ENCODE measurements at places on chromosomes 7 and 10.

DNA sequence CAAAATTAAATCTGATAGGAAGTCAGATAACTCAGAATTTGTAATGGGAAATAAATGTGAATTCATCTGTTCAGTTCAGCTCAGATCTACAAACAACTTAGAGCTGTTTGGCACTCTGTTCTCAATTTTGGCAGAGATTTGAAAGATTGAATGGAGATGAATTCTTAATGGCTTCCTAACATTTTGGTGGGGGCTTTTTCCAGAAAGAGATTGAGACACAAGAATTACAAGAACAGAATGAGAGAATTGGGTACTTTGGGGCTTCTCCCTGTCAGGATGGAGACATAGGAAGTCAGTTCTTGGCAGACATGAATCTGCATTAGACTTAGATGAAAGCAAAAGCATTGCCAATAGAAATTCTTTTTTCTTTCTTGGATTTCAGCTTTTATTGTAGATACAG lies 39.0 kb upstream of the PTPRZ1 start:
- DNase-seq = no peak

DNA sequence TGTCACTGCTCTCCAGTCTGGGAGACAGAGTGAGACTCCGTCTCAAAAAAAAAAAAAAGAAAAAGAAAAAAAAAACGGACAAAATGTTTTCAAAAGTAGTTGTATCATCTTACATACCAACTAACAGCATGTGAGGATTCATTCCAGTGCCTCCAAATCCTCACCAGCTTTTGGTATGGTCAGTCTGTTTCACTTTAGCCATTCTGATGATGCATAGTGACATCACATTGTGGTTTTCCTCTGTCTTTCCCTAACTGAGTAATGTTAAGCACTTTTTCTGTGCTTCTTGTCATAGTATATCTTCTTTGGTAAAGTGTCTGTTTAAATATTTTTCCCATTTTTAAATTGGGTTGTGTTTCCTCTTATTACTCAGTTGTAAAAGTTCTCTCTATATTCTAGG lies 251.4 kb upstream of the CTBP2 start:
- DNase-seq = no peak

DNA sequence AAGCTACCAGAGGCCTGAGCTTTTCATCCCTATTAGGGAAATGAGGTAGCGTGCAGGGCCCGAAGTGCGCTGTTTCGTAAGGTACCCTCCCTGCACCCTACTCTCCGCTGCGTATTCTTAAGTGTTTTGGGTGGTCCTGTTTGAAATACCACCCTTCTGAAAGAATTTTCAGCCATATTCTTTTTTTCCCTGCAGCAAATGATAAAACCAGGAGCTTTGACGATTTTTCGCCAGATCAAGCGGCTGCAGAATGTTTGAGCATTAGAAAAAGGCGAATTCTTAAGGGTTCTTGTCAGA lies 1.2 kb downstream of the RSBN1L start:
- DNase-seq = peak; percentile 46

GRCh38 chr7:50625360-50625759 lies 60.2 kb upstream of the DDC start:
- no peak for DNase-seq

GRCh38 chr7:85630904-85631600 lies 444.2 kb upstream of the SEMA3D start:
- peak; percentile 22 for DNase-seq

- DNase-seq = no peak
Observed at GRCh38 chr10:59177836-59178235, 1.4 kb downstream of the PHYHIPL start.

- no peak for DNase-seq
Observed at GRCh38 chr7:135510592-135511183, 786 bp upstream of the CNOT4 start.

GRCh38 chr7:130258494-130259078 lies 8.1 kb upstream of the CPA2 start:
- no peak for DNase-seq

GRCh38 chr7:18262058-18262457 lies 233.5 kb upstream of the HDAC9 start:
- DNase-seq = no peak

DNA sequence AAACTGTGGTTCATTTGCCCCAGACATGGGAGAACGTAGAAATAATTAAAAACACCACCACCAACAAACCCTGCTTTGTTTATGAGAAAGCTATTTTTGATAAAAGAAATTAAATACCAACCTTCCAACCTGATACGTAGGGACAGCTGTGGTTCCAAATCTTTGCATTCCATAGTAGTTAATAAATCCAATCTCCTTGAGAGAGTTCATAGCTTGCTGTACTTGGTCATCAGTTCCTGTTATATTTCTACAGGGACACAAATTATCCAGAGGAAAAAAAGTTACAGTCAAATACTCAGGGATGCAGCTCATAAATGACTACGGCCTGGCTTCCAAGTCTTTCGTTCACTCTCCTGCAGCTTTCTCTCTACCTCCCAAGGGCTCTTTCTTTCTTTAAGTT lies 41.1 kb downstream of the PUS7 start:
- DNase-seq = no peak

DNA sequence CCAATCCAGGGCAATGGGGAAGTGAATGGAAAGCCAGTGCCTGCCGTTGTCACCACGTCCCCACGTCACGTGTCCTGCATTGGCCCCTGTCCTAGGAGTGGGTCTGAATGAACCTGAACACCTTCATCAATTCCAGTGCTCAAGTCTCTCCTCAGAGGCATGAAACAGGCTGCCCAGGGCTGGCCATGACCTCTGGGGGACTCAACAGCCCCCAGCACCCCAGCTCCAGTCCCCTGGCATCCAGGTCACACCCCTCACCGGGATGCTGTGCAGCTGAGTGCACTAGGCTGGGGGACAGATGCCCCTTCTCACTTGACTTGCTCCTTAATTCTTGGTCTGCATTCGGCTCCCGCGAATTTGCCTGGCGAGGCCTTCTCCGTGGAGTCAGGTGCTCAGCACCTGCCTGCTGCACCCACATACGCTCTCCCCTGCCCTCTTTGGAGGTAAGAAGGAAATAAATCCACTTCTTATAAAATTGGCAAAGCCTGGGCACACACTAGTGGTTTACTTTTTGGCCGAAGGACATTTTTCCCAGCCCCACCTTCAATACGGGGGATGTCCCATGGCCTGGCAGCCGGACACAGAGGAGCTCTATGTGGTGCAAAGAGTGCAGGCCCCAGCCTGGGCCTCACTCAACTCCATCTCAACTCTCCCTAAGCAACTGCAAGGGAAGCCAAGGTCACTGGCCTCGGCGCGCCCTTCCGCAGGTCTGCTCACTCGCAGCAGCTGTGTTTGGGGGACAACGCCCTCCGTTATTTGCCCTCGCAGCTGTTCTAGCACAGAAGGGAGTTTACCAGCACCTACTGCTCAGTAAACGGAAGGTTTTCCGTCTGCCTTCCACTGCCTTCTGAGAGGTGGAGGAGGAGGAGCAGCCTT lies 77.6 kb upstream of the SHH start:
- no peak for DNase-seq

DNA sequence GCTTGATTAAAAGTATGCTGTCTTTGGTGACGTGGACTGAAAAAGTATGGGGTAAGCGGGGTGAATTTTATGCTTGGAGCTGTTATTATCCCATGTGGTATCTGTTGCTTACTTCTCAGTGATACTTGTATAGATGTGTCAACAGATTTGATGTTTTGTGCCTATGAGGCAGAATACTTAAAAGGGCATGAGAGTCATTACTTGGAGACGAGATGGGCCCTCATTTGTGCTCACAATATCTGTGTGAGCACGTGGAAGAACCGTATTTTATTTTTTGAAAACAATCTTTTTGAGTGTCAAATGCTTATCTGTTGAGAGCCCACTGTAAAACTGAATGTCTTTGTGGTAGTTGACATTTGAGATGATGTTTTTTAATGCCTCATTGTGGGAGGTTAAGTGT lies 281.9 kb downstream of the EXOC4 start:
- no peak for DNase-seq

GRCh38 chr7:137893143-137893742 lies 46.5 kb upstream of the DGKI start:
- no peak for DNase-seq

GRCh38 chr10:96921655-96922054 lies 89.6 kb downstream of the LCOR start:
- no peak for DNase-seq

DNA sequence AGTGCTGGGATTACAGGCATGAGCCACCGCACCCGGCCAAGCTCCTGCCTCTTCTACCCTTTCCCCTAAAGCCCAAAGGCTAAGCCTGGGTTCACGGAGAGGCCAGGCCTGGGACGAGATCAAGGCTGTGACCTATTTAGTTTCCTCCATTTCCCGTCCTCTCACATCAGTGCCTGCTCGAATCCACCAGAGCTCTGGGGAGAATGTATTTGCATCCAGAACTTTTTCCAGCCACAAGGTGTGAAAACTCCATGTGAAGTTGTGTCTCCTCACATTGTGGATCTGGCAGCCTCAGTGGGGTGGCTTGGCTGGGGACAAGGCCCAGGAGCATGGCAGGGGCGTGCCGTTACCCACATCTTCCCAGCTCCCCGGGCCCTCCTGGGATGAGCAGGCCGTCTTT lies 38.0 kb downstream of the SMKR1 start:
- DNase-seq = no peak

DNA sequence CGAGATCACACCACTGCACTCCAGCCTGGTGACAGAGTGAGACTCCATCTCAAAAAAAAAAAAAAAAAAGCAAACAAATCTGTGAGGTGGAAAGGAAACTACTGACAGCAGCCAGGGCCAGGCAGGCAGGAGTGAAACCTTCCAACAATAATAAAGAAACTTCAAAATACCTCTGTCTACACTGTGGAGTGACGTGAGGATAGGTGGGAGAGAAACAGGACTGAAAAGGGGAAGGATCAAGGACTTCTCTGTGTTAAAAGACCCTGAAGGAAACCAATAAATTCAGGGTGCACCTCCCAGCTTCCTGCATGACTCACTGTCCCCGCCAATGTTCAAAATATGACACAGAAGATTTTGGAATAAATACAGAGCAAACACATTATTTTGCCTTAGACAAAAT lies 82.9 kb downstream of the KIAA1549 start:
- no peak for DNase-seq

DNA sequence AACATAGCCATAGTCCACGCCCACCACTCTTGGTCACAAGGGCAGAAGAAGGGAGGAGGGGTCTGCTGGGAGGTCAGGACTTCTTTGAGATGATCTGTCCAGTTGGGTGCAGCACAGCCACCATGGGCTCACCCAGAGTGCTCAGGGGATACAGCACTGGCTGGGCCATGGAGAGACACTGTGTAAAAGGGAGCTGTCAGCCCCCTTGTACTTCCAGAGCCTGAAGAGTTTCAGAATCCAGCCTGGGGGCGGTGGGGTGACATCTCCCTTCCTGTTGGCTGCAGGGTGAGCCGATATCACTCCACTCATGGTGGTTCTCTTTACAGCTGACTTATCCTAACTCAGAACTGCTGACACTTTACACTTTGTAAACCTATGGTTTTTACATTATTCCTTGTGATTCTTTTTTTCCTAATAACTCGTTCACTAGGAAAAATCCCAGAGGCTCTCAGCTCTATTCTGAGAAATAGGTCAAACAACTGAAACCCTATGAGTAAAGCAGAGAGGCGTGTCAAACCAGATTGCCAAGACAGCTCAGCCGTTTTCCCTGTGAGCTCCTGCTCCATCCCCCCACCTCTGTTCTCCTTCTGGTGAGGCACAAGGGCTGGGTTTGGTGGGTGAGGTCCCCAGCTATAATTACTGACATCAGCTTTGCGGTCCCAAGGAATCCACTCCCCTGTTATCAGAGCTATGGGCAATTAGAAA lies 3.2 kb upstream of the MRPS24 start:
- peak; percentile 58 for DNase-seq

DNA sequence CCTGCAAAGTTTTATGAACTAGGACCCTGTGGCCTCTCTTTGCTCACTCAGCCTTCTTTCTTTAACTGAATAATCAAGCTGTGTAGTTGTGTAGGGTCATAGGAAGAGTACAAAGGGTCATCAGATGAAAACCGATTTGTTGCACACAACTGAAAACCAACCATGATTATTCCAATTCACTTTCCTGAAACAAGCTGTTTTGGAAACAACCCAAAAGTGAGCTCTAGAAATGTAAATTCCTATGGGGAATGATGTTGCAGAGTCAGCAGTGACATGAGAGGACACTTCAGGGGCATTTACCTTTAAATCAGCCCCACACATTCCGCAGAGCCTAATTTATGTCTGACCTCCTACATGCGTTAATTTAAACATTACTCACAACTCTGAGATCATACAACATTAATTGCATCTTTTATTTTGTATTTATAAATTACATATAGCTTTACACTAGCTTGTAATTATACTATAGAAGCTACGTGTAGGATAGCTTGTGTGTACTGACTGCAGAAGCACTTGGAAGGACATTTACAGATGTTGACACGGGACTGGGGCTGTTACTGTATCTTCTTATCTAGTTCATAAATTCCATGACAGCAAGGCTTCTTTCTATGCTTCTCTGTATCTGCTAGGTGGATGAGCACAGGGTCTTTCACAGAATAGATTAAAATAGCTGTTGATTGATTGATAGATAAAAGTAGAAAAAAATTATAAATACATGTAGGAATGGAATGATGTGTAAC lies 139.9 kb upstream of the AKR1E2 start:
- DNase-seq = no peak

DNA sequence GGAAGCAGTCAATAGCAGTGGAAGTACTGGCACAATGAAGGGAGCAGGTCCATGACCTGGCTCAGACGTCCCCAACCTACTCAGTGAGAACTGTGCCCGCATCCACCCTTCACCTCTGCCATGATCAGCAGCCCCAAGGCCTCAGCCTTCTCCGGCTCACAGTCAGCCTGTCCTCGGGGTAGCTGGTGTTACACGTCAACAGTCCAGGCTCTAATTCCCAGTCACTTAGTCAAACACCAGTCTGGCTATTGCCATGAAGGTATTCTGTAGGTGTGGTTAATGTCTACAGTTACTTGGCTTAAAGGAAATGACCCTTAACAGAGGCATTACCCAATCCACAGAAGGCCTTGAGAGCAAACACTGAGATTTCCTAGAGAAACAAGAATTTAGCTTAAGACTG lies 49.1 kb downstream of the GRB10 start:
- no peak for DNase-seq

GRCh38 chr10:3873728-3874461 lies 88.9 kb upstream of the KLF6 start:
- peak; percentile 93 for DNase-seq

GRCh38 chr7:106018566-106019469 lies 55.8 kb downstream of the CDHR3 start:
- no peak for DNase-seq

- DNase-seq = peak; percentile 6
Observed at GRCh38 chr7:50739744-50740435, 42.8 kb downstream of the GRB10 start.

- DNase-seq = no peak
Observed at GRCh38 chr7:117771756-117772155, 101.5 kb downstream of the CTTNBP2 start.

Measured in inflammatory macrophage (primary cell).